Progenitor cell of endocrine pancreas (in vitro differentiated cells): ENCODE measurements at places on chromosomes 6 and 20. TPM values are rescaled to one million over a fixed set of nuclear protein-coding genes. Genes with fewer than 3 reads are reported as not detected.

The REV3L gene
- total RNA-seq: 40.0 and 40.5 TPM in 2 replicates

The CTCFL gene
- not detected in 2 replicates for total RNA-seq

The SRMS gene
- total RNA-seq: not detected in 2 replicates

The PRPF6 gene
- total RNA-seq: 74.7 and 76.4 TPM in 2 replicates

The ERVFRD-1 gene
- total RNA-seq: not detected in 2 replicates

The HFE gene
- 1.1 and 1.8 TPM in 2 replicates for total RNA-seq

The CRISP2 gene
- not detected in 2 replicates for total RNA-seq

The LY6G6F gene
- total RNA-seq: not detected in 2 replicates

The PET117 gene
- total RNA-seq: 18.5 and 20.0 TPM in 2 replicates

The NNAT gene
- 79.2 and 87.4 TPM in 2 replicates for total RNA-seq

The R3HDML gene
- not detected in 2 replicates for total RNA-seq

The C20orf144 gene
- total RNA-seq: 0.27 TPM in 1 of 2 replicates, not detected in the other

The CST5 gene
- total RNA-seq: not detected in 2 replicates

The ASIP gene
- not detected in 2 replicates for total RNA-seq

The LGSN gene
- 0.18 TPM in 1 of 2 replicates, not detected in the other for total RNA-seq

The SLC17A2 gene
- not detected in 2 replicates for total RNA-seq

The SLC17A3 gene
- 0.34 and 0.58 TPM in 2 replicates for total RNA-seq

The WFDC5 gene
- total RNA-seq: not detected in 2 replicates

The RRP36 gene
- 60.6 and 62.4 TPM in 2 replicates for total RNA-seq

The LYRM2 gene
- 38.6 and 46.5 TPM in 2 replicates for total RNA-seq

The RSPO4 gene
- 1.4 and 1.7 TPM in 2 replicates for total RNA-seq

The HLA-DRB5 gene
- 0.60 and 0.71 TPM in 2 replicates for total RNA-seq

The EYA4 gene
- total RNA-seq: 0.33 and 0.41 TPM in 2 replicates

The PTPRT gene
- total RNA-seq: 49.0 and 65.9 TPM in 2 replicates

The ULBP3 gene
- 16.2 TPM in 2 replicates for total RNA-seq

The SUMO4 gene
- 2.7 and 3.6 TPM in 2 replicates for total RNA-seq

The FAM50B gene
- 2.8 and 3.2 TPM in 2 replicates for total RNA-seq

The BPI gene
- total RNA-seq: not detected in 2 replicates

The LYRM4 gene
- 34.4 and 34.5 TPM in 2 replicates for total RNA-seq

The TUBB2A gene
- 31.9 and 37.1 TPM in 2 replicates for total RNA-seq

The SLC9A8 gene
- 9.9 and 11.4 TPM in 2 replicates for total RNA-seq

The CLVS2 gene
- 0.34 and 0.69 TPM in 2 replicates for total RNA-seq
